Cardiac fibroblast (primary cell): ENCODE measurements at places on chromosomes 4 and X.

- DNase-seq: no peak
Observed at GRCh38 chr4:48910511-48910910, 3.9 kb upstream of the OCIAD2 start.

DNA sequence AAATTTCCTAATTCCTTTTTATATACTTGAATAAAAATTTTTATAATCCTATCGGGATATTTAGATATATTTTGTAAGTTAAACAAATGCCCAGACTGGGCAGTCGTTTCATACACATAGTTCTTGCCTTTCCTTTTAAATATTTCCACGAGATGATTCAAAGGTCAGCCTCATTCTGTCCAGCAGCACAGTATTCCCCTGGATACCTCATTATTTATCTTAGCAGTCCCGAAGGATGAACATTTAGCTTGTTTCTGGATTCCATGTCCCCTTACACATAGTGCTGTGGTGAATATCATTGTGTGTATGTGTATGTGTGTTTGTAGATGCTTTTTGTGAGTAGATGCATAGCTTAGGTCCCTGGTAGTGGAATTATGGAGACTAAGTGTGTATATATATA, 38.3 kb downstream of the RAPGEF2 start:
- peak; percentile 2 for DNase-seq

- peak; percentile 51 for DNase-seq
Observed at GRCh38 chrX:80876877-80877276, 67.2 kb upstream of the BRWD3 start.

DNA sequence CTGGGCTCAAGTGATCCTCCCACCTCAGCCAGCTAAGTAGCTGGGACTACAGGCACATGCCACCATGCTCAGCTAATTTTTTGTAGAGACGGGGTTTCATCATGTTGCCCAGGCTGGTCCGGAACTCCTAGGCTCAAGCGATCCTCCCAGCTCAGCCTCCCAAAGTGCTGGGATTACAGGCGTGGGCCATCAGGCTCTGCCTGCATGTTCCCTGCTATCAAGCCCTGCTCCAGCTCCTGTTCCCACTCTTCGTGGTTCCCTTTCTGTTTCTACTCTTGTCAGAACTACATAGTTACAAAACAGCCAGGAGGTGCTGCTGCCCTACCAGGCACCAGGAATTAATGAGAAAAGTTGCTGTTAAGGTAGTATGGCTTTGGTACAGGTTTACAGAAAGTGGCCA, 8.7 kb downstream of the TIMP1 start:
- DNase-seq: no peak

DNA sequence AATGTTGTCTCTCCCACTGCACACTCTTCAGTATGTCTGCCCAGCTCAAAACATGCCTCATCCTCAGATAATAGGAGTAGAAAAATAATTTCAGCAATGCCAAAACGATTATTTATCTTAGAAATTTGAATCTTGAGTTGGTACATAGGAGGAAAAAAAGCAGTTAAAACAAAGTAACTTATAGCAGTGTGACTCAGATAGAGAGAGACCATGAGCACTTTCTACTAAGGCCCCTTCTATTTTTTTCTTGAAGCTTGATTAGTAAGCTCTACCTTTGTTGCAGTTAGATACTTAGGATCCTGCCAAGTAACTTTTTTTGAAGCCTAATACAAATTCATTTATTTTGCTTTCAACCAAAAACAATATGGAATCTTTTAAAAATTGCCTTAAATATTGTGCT, 212.3 kb downstream of the MAD2L1 start:
- DNase-seq: no peak

- peak; percentile 9 for DNase-seq
Observed at GRCh38 chrX:78124307-78124706, 15.1 kb downstream of the TAF9B start.

DNA sequence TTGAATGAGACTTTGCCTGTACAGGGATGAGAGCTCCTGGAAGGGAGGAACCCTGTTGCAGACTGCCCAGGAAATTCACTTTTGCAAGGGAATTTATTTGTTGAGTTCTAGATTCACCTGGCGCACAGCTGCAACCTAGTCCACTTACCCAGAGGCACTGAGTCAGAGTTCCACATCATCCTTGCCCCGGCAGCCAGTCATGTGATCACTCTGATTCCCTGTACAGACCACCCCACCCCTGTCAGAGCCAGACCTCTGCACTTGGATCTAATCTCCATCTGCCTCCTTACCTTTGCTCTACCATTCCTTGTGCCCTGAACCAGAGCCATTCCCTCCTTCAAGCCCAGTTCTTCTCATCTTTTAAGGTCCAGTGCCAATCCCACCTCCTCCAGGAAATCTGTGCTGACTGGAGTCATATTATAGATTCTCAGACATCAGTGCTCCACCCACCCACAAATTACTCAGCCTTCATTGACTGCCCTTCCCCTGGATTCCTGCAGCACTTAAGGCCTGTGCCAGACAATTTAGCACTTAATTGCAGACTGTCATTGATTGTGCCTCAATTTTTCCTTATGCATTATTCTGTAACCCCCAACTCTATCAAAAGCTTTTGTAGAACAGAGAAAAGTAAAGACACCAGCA, 84.1 kb upstream of the MAGEA4 start:
- DNase-seq: no peak

- DNase-seq: no peak
Observed at GRCh38 chr4:52951016-52951415, 88.9 kb downstream of the RASL11B start.

- no peak for DNase-seq
Observed at GRCh38 chrX:72176981-72177380, 4.6 kb upstream of the PIN4 start.

GRCh38 chr4:1010395-1011021, 918 bp upstream of the FGFRL1 start:
- peak; percentile 90 for DNase-seq

- peak; percentile 92 for DNase-seq
Observed at GRCh38 chrX:74450803-74451449, 29.6 kb downstream of the SLC16A2 start.

GRCh38 chrX:80354966-80355465, 65.2 kb upstream of the TENT5D start:
- DNase-seq: no peak

- no peak for DNase-seq
Observed at GRCh38 chrX:54173791-54174190, 9.3 kb downstream of the FAM120C start.
